Left renal cortex interstitium (tissue), 4 donors: ENCODE measurements at places on chromosomes 6 and 20. TPM values are rescaled to one million over a fixed set of nuclear protein-coding genes. Genes with fewer than 3 reads are reported as not detected.
A peak's percentile ranks its signal among the peaks of the same experiment; 100 is the strongest.

- no peak for DNase-seq
These were observed 35.6 kb downstream of the SLC52A3 start for GRCh38 chr20:732727-733126.

GRCh38 chr20:62768551-62769287 lies 27.6 kb upstream of the MRGBP start:
- no peak for DNase-seq

RPP21 gene
- polyA plus RNA-seq, result 26.8 TPM

F13A1 gene
- 13.5 TPM for polyA plus RNA-seq

DNA sequence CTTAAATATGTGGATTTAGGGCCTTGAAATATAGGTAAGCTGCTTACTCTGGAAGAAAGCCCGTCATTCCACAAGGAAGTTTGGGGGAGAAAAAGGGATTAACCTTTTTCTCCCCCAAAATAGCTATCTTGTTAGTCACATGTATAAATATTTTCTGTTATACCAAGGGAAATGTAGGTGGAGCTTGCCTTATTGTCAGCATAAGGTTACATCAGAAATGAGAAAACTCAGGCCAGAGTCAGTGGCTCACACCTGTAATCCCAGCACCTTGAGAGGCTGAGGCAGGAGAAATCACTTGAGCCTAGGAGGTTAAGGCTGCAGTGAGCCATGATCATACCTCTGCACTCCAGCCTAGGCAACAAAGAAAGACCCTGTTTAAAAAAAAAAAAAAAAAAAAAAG lies 129.9 kb downstream of the LRFN2 start:
- no peak for DNase-seq

DNA sequence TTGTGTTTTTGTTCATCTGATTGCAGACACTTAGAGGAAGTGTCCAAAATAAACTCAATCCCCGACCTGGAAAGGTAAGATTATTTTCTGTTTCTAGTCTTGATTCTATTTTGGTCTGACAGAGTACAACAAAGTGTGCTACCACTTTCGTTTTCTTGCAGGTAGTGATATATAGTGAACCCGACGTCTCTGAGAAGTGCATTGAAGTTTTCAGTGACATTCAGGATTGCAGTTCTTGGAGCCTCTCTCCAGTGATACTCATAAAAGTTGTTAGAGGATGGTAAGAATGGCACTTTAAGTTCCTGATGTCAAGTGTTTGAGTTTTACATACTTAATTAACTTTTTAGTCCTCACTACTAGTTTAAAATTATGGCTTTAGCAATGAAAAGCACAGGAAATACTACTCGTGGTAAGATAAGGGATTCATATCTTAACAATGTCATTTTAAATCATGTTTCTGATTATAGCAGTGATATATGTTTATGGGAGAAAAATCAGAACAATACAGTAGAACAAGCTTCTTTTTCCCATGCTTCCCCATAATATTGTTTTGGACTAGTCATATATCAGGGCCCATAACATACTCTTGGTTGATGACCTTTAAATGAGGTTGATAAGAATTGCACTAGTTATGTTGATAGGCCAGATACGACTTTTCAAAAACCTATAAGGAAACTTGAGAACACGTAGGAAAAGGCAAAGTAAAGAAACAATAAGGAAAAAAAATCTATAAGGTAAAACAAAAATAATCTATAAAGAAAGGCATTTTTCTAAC lies 104.0 kb downstream of the RTN4IP1 start:
- DNase-seq, result no peak

PTPRT gene
- 0.64 TPM for polyA plus RNA-seq

DNA sequence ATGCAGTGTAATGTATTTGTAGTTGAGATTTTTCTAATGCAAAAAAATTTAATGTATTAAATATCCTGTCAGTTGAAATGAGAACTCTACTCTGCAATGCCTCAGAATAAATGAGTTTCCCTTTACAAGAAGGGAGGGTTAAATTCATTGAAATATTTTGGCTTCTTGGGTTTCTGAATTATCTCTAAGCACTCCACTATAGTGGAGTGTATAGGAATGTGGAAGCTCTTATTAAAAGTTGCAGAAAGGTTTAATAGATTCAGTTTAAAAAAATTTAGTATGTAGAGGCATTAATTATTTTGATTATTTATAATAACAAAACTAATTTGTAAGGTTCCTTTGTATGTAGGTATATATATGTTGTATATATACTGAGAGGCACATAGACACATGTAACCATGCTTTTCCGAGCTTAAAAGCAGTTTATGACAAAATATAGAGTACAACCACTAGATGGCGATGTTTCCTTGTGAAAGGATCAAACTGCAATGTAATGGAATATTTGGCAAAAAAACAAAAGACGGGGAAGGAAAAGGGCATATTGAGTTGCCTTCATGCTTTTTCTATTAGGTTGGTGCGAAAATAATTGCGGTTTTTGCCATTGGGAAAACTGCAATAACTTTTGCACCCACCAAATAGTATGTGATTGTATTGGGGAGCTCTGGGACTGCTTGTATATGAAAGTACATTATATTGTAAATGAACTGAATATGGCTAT lies 144.2 kb downstream of the MYO6 start:
- peak; percentile 37 for DNase-seq

MAP3K7 gene
- 45.8 TPM for polyA plus RNA-seq

HLA-DQA1 gene
- polyA plus RNA-seq, result 3.7 TPM

- no peak for DNase-seq
These were observed 27.8 kb downstream of the SAYSD1 start for GRCh38 chr6:39087197-39087596.

SLC22A7 gene
- polyA plus RNA-seq, result 1.2 TPM

LST1 gene
- 5.3 TPM for polyA plus RNA-seq

- DNase-seq, result no peak
These were observed 229.8 kb downstream of the HIVEP2 start for GRCh38 chr6:142714951-142715785.

DNA sequence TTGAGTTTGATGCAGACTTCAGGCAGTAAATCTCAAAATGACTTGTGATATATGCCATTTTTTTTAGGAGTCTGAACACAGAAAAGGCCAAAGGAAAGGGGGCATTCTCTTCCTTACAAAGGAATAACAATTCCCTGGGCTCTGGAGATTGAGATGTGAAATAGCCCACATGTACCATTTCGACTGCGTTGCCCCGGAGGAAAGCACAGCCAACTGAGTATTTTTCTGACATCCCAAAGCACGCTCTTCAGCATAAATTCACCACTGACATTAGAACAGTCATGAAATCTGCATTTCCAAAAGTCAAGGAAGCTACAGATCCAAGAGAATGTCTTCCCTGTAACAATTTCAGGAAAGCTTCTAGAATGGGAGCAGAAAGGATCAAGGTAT lies 7.8 kb downstream of the ELOVL2 start:
- DNase-seq, result no peak

- DNase-seq, result no peak
These were observed 86.5 kb downstream of the LYRM4 start for GRCh38 chr6:5174244-5174643.

HLA-G gene
- 0.59 TPM for polyA plus RNA-seq

SYNDIG1 gene
- 9.8 TPM for polyA plus RNA-seq

DNA sequence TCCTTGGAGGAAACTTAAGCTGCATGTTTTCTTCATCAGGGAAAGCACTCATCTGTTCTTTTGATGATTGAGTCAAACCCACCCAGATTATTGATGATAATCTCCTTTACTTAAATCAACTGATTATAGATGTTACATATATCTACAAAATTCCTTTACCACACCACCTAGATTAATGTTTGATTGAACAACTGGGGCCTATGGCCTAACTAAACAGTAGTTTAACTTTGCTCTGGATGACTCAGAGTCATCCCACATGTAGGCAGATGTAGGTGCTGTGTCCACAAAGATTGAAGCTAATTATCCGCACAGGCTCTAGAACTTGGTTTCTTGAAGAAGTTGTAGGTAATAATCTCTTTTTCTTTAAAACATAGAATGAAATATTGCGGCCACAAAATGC lies 42.2 kb downstream of the PKIB start:
- DNase-seq, result no peak

DNA sequence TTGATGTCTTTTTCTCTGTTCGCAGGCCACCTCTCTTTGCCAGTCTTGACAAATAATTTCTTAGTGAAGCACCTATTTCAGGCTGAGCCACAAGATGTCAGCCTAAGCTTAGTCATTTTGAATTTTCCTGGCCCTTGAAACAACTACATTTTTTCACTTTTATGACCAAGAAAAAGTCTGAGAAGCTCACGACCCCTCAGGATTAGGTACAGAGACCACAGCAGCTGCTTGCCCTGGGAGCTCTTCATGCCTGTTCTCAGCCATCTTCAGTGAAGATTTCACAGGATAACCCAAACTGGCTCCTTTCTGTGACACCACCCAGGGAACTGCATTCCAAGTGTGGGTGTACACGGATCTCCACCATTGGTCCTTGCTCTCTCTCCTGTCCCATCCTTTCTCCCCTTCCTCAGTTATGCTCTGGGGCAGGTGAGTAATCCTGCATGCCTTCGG lies 38.4 kb upstream of the SPTLC3 start:
- DNase-seq, result no peak

DNA sequence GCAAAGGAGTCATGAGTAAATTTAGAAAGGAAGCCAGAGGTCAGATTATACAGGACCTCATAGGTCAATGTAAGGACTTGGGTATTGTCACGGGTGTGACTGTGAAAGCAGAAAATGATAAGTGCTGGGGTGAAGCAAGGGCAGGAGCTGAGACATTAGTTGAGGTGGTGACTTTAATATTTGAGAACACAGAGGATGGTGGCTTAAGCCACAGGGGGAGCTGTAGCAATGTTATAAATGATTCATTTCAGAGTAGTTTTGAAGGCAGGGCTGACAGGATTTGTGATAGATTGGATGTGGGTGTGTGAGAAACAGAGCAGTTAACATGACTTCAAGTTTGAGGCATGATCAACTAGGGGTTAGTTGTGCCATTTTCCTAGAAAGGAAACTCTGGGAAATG lies 659.9 kb downstream of the EPM2A start:
- DNase-seq, result no peak

GRCh38 chr6:165884813-165885765 lies 222.0 kb upstream of the PDE10A start:
- no peak for DNase-seq

GRCh38 chr20:24691901-24692351 lies 222.5 kb downstream of the SYNDIG1 start:
- no peak for DNase-seq

ZNF343 gene
- 15.0 TPM for polyA plus RNA-seq

BPIFA2 gene
- polyA plus RNA-seq, result not detected

- DNase-seq, result no peak
These were observed 3.6 kb upstream of the PHIP start for GRCh38 chr6:79081663-79082062.

DNA sequence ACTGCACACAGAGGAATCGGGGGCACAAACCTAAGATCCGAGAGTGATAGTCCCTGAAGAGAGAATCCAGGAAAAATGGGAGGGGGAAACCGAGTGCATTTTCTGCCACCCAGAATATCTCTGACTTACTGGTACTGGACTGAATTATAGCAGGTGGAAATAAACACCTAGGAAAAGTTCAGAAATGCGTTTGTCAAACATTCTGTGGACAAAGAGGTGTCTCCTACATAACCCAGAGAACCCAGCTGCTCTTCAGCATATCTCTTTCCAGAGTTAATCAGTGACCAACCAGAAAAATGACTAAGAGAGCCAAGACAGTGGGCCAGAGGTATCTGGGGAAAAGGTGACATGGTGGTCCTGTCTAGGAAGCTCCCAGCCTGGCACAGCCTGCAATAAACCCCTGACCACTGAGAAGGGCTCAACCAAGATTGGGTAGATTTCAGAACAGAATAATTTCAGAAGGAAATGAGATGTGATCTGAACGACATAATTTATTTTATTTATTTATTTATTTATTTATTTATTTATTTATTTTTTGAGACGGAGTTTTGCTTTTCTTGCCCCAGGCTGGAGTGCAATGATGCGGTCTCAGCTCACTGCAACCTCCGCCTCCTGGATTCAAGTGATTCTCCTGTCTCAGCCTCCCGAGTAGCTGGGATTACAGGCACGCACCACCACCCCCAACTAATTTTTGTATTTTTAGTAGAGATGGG lies 6.0 kb upstream of the VNN1 start:
- no peak for DNase-seq

PLA2G7 gene
- 2.3 TPM for polyA plus RNA-seq

DNA sequence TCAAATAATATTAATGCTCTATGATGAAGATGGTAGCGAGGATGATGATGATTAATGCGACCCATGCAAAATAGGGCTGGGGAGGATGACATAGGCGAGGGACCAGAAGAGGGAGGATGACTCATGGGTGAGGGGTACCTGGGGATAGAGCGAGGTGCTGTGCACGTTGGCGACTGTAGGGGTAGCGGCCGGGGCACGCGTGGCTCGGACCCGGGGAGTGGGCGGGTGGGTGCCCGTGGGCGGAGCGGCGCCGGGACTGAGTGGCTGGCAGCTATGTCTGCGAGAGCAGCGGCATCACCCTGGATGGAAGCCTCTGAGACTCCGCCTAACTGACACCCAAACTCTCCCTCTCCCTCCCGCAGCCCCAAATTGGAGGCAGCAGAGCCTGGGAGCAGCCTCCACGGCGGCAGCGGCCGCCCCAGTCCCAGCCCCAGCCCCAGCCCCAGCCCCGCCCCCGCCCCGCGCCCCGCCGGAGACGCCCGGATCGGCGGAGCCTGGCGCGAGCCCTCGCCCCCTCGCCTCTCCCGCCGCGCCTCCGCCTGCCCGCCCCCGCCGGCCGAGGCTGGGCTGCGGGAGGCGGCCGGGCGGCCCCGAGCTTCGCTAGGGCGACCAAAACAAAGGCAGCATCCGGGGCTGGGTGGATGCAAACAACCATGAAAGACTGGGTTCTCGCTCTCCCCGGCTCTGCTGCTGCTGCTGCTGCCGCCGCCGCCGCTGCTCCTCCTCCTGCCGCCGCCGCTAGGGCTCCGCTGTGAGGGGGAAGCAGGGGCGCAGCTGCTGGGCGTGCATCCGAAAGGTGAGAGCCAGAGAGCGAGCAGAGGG lies at the start of gene RIMS1:
Gene RIMS1, plus strand, starts transcription at position 367 of the 822 bp plus-strand sequence. CDS start 474 bp downstream, outside the sequence.
- DNase-seq, result no peak

CCDC170 gene
- 2.7 TPM for polyA plus RNA-seq

- DNase-seq, result no peak
These were observed 746 bp downstream of the BACH2 start for GRCh38 chr6:90295854-90296340.

DNA sequence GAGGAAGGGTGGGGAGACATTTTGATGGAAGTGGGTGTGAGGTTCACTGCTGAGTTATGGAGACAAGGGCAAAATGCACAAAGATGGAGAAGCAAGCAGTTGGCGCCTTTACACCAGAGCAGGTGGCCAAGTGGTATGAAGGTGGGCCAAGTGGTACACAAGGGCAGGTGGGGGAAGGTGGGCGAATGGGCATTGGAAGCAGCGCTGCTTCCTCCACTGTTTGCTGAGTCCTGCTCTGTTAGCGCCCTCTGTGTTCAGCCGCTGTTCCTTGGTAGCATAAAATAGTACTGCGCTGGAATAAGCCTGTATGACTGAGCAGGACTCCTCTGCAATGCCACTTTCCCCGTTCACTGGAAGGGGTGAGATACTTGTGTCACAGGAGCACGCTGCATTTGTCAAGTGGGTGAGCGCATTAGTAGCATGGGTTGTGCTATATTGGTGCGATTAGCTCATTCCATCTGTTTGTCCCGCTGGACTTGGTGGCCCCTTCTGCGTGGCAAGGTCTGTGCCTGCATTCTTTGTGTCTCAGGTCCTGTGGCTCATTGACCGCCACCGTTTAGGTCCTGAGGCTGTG lies 116.4 kb downstream of the TOX2 start:
- no peak for DNase-seq
